ENCODE measurements at places on chromosomes 6 and 20. TPM values are rescaled to one million over a fixed set of nuclear protein-coding genes. Genes with fewer than 3 reads are reported as not detected.

DNA sequence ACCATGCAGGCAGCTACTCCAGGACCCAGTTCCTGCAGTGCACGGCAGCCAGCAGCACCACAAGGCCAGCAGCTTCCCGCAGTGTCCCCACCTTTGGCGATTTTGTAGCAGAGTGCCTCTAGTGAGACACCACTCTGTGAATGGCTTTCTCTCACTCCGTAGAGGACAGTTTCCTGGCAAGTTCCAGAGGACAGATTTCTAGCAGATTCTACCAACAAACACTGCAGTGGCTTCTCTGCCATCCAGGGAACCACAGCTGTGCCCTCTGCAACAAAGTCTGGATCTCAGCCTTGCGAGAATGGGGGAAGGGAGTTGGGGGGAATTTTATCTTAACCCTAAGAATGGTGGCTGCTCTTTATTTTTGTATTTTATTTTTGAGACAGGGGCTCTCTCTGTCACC lies 28.7 kb downstream of the SNHG17 start:
- no peak for DNase-seq

- DNase-seq, result no peak
Measured at GRCh38 chr6:86683132-86683908, 254.0 kb upstream of the HTR1E start.

- DNase-seq, result no peak
Measured at GRCh38 chr20:57484772-57485171, 40.2 kb downstream of the CTCFL start.

DNA sequence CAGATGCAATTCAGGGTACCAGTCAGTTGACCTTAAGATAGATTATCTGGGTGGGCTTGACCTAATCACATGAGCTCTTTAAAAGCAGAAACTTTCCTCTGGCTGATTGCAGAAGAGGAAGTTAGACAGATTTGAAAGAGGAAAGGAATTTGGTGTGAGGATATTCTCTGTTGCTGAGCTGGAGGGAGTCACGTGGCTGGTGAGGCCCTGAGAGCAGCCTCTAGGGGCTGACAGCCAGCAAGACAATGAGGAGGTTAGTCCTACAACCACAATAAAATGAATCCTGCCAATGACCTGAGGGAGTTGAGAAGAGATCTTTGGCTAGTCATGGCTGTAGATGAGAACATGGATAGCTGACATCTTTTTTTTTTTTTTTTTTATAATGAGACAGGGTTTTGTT lies 87.0 kb upstream of the B3GAT2 start:
- no peak for DNase-seq

DNA sequence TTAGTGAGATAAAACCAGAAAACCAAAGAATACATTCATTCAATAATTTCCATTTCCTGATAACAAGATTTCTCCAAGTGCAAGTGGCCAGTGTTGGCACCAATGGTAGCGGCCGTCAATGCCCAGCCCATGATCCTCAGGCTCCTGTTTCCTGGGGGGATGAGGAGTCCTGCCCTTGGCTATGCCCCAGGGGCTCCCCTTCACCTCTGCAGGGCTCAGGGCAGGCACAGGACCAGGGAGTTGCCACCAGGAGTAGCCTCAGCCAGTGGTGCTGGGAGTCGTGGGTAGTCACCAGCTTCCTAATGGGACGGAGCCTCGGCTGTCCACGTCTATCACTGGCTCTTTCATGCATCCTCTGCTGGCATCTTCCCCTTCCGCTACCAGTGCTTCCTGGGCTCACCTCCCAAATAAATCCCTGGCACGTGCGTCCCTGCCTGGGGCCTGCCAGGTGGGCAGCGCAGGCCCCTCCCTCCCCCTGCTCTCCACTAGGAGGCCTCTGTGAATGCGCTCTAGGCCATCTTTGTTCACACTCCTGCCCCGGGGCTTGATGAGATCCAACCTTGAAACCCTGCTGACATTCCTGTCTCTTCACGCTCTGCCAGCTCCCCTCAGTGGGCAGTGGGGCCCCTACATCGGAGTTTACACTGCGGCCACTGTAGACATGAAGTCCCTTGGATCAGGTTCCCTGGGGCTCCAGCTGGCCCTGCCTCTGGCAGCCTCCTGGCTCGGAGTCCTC lies 215.7 kb downstream of the SYNDIG1 start:
- DNase-seq, result no peak

DNA sequence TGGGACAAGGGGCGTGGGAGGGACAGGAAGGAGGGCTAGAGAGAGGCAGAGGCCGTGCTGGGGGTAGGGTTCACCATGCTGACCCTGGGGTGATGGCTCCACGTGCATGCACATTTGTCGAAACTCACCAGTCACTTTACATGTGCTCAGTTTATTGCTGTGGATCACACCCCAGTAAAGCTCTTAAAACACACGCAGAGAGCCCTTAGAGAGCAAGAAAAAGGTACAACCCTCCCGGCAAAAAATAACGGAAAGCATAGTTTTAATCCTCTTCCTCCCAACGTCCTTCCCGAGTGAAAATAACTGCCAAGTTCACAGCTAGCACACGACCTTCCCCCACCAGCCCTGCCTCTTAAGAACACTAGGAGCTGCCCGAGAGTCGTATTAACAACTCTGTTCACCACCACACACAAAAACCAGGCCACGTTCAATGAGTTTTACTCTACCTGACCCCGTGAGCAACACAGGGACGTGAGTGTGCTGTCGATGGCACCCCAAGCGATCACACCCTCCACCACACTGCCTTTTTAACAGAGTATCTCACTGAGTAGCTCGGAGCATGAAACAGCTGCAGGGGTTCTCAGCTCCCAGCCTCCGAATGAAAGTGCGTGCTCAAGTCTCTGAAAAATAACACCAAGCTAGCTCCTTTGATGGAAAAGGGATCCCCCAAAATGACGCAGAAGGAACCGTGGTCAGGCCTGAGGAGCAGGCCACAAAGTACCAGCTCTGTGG lies 39.7 kb downstream of the TAF4 start:
- DNase-seq, result peak; percentile 87

DNA sequence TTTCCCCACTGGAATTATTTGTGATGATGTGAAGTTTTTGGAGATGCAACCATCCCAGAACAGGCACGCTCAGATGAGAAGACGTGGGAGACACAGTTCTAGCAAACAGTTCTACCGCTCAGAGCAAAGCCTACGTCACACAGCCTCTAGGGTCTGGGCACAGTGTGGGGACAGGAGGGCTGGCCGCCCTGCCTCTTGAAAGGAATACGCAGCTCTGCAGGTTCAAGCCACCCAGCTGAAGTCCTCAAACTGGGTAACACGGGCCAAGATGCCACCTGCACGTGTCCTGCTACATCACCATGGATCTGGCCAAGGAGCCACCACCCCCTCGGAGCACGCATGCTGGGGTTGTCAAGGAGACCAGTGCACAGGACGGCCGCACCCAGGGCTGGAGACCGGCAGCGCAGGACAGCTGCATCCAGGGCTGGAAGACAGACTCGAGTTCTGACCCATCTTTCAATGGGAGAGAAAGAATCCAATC lies 75.0 kb downstream of the NOL4L start:
- DNase-seq, result no peak

- no peak for DNase-seq
Measured at GRCh38 chr6:117559299-117559698, 43.0 kb downstream of the GOPC start.

Gene PLA2G7
- not detected for total RNA-seq

Gene TRIM10
- total RNA-seq, result not detected

Gene VEGFA
- total RNA-seq, result 84.2 TPM

Gene BTN3A1
- total RNA-seq, result 22.5 TPM

Gene MCCD1
- not detected for total RNA-seq

Gene ZSCAN9
- total RNA-seq, result 11.7 TPM

Gene ILRUN
- total RNA-seq, result 42.2 TPM

Gene TIAM2
- total RNA-seq, result 8.6 TPM
